AG08395 (cell line): ENCODE measurements at places on chromosomes 6 and 20.

DNA sequence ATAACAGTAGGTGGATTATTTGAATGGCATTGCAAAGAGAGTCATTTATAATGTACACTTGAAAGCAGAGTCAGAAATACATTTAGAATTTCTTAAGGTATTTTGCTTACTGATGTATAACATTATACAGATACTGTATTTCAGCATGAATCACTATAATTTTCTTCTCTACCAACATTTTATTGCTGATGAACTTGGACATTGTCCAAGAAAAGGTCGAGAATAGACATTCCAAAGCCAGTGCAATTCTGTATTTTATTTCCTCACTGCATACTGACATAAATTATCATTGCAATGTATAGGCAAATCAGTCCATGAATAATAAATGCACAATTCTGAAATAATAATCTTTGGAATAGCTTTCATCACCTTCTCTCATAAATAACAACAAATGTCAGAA, 1420.0 kb upstream of the EYS start:
- no peak for DNase-seq

GRCh38 chr6:14012313-14013030, 87.7 kb downstream of the RNF182 start:
- DNase-seq, result no peak

- no peak for DNase-seq
Observed at GRCh38 chr20:47861116-47861515, 75.8 kb upstream of the SULF2 start.

DNA sequence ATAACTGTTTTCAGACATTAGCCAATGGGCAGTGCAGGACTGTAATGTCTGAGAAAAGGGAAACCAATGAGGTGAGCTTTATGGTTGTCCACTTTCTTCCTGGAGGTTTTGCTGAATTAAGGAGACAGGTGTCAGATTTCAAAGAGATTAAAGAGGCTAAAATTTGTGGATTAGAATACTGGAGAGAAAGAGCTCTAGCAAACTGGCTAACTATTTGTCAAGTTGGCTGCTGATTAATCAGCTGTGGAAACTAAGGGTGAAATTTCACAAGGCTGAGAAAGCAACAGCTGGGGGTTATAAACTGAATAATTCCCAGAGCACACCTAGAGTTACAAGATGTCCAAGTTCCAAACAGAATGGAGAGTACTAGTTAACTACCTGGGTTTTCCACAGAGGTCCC, 198.9 kb downstream of the TBC1D32 start:
- no peak for DNase-seq

DNA sequence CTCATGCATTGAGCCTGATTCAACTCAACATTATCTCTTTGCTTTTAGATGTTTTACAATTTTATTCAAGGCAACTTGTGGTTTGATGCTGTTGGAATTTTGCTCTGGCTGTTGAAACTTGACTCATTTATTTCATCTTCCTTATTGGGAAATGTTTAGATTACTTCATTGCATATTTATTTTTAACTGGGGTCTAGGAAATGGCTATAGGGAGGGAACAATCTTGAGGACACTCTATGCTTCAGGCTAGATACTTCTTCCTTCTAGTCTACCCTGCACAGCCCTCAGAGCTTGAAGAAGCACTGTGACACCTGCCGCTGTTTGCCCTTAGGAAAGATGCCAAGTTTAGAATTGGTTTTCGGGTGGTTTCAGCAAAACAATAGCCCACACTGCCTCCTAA, 183.4 kb downstream of the ADGRG6 start:
- DNase-seq, result no peak
